ENCODE measurements at places on chromosomes 16 and 17.

DNA sequence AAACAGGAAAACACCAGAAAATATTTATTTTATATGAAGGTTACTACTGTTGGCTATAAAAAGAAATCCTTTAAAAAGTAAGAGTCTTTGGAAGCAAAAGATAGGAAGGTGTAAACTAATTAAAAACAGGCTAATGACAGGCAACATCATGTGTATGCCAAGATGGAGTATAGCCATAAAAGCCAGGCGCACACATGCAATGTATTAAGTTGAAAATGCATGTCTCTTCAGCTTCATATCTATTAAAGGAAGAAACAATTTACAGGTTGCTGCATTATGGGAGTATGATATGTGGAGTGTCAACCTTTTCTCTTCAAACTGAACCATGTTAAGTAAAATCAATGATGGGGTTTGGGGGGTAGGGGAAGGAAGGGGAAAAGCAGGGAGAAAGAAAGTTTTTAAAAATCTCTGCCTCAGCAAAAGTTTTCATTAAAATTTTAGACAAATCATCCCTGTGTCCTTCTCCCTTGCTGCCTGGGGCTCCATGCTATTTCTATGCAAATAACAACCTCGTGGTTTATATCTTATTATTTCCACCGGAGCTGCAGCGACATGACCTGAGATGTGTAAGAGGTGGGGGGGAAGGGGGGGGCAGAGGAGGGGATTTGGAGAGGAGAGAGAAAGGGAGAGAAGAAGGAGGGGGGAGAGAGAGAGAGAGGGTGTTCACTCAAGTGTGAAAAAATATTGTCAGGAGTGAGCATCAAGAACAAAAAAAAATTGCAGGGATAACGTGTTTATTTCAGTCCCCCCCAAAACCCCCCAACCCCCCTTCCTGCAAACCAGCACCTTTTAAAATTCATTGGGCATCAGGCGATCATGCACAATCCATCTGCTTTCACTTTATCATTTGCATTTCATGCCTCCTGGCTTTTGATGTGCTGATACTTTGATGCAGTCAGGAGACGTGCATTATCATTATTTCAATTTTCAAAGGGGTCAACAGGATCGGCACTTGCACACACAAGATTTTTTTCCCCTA lies 197.6 kb downstream of the AATF start:
- DNase-seq, result no peak

DNA sequence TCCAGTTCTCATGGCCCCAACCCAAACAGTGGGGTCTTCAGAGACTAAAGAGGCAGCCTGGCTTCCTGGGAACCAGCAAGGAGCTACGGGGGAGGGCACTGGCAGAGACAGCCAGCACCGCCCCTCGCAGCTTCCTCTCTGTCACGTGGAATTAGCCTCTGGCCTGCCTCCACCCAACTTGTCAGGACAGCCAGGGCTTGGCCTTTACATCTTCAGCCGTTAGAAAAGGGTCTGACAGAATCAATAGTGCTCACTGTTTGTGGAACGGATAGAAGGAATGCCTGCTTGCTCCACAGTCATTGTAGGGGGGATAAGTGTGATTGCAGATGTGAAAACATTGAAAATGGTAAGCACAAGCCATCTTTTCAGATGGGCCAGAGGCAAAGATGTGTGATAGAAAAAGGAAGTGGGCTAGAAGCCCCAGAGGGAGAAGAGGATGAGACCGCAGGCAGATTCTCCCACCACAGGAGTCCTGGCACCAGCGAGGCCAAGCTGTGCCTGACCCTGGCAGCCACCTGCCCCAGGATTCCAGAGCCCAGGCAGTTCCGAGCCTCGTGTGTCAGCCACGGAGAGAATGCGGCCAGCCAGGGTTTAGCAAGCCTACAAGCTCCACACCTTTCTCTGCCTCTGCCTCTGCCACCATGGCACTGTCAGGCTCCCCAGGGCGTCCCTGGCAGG lies 18.6 kb downstream of the GRIN2C start:
- no peak for DNase-seq

- DNase-seq, result no peak
These were observed 81.3 kb downstream of the SMG6 start for GRCh38 chr17:2222301-2222700.

GRCh38 chr17:80422981-80423380 lies 8.0 kb downstream of the ENDOV start:
- DNase-seq, result no peak

DNA sequence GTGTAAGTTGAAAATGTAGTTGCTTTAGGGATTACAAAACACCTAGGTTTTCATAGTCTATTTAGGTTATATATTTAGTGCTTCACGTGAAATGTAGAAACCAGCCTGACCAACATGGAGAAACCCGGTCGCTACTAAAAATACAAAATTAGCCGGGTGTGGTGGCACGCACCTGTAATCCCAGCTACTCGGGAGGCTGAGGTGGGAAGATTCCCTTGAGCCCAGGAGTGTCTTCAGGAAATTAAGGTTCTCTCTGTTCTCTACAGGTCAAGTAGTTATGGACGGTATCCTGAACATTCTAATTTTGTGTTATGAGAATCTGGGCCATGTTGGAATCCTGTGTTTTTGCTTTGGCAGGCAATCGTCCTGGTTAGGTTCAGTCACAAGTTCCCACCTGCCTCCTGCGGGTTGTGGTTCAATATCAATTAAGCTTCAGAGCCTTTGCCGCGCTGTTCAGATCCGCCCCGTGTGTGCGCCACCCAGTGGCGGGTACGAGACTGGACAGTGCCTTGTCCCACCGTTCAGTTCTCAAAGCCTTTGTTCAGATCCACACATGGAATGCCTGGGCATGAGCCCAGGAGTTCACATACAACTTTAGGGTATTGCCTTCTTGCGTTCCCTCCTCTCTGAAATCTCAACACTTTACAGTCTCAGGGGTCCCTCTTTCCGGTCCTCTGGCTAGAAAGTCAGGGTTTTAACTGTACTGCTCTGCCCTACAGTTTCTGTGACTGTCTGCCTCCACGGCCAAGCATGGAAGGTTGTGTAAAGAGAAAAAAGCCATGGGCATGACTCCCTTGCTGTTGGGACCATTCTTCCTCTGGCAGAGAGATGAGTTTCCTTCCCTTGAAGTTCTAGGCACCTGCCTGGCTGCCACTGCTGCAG lies 41.7 kb downstream of the HEATR6 start:
- DNase-seq, result peak; percentile 73

DNA sequence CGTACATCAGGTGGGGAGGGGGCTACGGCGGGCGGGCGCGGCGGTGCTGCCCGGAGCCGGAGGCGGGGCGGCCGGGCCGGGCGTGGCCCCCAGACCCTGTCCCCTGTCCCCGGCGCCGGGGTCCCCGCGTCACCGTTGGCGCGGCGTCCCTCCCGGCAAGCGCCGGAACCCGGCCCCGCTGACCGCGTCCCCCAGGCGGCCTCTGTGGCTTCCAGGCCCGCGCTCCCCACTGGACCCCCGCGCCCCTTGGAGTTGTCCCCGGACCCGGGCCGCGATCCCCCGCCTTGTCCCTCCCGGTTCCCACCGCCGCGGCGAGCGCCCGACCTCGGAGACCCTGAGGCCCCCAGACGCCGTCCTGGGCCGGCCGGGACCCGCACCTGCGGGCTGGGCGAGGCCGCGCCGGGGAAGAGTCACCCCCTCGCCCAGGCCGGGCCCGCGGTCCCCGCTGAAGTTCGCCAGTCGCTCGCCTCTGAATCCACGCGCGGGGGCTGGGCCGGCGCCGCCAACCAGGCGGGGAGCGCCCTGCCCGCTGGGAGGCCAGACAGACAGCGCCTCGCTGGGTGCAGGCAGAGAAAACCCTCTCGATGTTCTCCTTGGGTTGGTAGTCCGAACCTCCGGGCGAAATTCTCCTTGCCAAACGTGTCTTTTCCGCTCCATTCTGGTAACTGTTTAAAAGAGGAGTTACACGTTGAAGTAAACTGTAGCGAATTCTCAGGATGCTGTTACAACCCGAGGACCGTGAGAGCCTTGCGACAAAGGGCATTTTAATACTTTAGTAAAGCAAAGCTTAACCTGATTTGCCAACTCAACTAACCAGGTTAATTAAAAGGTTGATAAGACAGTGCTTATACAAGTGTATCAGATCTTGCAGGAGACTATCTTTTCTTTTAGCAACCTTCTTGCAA lies 761 bp downstream of the GAN start:
- peak; percentile 60 for DNase-seq

- DNase-seq, result no peak
These were observed 885 bp downstream of the ZNF207 start for GRCh38 chr17:32350666-32351418.

- DNase-seq, result no peak
These were observed 66.0 kb upstream of the HAS3 start for GRCh38 chr16:69039333-69039941.

DNA sequence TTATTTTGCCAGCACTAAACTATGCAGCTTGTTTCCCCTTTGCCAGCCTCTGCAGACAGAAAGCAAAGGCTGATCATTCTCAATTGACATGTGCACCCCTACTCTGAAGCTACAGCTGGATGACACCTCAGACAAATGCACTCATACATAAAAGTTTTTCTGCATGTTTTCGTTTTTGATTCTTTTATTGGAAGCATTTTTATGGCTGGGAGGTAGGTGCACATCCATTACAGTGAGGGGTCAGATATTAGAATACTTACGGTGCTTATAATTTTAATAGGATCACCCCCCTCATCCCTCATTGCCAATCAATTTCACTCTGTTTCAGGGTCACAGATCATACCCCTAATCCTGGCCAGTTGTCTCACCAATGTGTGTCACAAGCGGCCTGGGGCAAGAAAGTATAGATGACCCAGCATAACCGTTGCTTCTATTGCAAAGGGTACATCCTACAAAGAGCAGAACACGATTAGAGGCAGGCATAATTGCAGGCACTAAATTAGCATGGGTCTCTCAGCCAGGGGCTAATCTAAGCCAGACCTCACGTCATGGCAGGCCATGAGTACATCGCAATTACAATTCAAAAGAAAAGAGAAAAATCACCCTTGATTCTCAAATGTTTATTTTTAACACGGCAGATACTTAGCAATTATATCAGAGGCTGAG lies 89.5 kb upstream of the SOX9 start:
- DNase-seq, result no peak

GRCh38 chr16:65274566-65274965 lies 152.7 kb upstream of the CDH11 start:
- no peak for DNase-seq

GRCh38 chr17:78230996-78231935 lies at the start of gene TMEM235:
Gene TMEM235 (plus strand): TSS chr17:78231631. CDS start chr17:78232024, 393 bp downstream.
- DNase-seq, result no peak

GRCh38 chr16:82630688-82631087 lies 3.9 kb downstream of the CDH13 start:
- no peak for DNase-seq

DNA sequence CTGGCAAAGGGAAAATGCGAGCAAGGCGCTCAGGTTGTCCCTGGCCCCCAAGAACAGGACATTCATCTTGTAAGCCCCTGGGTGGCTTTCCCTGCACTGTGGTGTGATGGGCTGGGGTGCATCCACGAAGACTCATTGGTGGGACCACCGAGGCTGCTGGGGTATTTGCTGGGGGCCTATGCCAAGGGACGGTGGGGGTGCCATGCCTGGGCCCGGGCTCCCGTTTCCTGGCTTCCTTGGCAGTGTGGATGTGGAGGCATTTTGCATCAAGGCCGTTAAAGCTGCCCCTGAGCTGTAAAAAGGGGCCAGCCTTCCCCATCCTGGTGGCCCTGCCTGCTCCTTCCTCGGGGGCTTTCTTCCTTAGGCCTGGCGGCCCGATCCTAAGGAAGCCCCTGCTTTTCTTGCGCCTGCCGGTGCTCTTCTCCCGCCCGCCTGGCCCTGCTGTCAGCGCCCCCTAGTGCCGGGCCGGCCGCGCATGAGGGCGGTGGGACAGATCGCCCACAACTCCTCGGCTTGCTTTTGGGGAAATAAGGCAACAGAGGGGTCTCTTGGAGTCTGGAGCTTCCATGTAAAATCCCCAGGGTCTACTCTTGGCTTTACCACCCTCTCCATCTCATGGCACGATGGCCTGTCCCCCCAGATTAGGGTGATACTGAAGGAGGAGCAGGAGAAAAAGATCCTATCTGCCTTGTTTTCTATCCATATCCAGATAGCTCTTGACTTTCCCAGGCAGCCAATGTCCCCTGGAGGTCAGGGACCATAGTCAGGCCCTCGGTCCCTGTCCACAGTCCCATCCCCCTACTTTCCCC lies 9.8 kb upstream of the TBX2 start:
- peak; percentile 83 for DNase-seq

DNA sequence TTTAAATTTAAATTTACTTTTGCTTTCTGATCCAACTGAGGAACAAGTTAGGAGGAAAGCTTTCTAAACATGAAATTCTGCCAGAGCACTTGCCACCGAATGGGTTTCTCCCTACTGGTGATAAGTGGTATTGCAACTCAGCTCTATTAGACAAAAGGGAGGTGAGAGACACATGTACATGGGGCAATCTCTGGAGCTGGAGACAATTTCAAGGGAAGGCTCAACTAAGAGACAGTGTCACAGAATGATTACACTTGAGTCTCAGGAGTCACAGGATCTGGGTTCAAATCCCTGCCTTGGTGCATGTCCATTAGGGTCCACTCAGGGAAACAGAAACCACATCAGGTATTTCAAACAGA lies 37.4 kb downstream of the SOCS1 start:
- no peak for DNase-seq

- DNase-seq, result no peak
These were observed 13.3 kb downstream of the PPM1D start for GRCh38 chr17:60613325-60613724.

DNA sequence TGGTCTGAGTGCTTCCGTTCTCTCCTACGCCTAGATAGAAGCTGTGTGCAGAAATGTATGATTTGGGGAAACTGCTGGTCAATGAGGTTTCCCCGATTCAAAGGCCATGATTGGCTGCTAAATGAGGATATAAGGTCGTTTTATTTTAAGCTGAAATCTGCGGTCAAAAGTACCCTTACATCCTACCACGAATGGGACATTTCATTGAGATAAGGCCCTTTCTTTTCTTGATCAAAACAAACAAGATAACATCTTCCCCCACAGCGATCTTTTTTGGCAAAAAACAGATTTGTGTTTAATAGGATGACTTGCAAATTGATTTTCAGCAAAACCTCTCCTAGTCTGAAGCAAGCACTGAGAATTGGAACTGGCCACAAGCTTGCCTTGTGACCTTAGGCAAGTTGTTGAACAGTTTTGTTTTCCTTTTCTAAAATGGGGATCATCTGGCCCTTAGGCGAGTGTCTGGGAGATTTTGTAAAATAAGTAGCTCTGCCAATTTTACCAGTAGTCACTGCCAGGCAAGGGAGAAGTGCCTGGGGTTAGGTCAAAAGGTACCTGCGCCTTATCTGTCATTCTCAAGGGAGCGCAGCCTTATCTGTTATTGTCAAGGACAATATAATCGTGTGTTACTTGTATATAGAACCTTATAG lies 635 bp downstream of the SCPEP1 start:
- DNase-seq, result no peak

DNA sequence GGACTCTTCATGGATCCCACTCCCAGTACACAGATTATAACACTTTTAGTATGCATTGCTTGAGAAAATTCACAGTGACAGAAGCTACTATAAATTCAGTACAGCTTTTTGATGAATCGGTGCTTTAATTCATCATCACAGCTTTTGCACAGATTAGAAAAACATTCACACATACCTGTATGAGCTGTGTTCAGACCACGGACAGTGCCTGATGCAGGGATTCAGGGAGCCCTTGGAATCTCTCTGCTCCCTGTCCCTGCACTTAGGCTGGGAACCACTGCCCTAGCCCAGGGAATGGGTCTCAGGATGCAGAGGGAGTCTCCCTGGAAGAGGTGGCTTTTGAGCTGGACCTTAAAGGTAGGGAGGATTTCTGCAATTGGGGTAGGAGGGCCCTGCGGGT lies 13.9 kb downstream of the TBKBP1 start:
- DNase-seq, result no peak
